NCI-H146 (cell line): ENCODE measurements at places on chromosomes 5 and 9.

DNA sequence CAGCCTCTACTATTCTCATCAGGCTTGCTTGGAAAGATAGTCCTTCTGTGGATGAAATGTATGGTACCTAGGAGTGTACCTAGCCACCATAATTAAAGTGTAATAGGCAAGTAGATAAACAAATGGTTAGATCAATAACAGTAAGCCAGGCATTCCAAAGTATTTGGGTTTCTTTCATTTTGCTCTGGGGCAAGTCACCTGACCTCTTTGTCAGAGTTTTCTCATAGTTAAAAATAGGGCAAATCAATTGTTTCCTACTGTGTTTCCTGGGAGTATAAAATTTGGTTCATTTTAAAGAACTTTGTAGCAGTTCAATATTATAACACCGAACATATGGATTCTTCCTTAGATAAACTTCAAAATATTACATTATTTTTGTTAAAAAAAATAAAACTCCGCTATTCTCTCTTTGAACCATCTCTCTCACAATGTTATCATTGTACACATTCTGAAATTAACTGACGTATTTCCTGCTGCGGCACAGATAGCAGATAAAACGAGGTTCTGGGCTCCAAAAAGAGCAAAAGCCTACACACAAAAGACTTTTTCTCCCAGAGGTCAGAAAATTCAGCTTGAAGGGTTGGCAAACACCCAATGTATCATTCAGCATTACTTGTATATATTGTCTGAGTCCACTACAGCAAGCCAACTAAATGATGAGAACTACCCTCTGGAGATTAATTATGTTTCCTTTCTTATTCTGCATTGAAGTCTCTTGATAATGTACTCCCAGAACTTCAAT lies 267.9 kb downstream of the COX7C start:
- no peak for DNase-seq

DNA sequence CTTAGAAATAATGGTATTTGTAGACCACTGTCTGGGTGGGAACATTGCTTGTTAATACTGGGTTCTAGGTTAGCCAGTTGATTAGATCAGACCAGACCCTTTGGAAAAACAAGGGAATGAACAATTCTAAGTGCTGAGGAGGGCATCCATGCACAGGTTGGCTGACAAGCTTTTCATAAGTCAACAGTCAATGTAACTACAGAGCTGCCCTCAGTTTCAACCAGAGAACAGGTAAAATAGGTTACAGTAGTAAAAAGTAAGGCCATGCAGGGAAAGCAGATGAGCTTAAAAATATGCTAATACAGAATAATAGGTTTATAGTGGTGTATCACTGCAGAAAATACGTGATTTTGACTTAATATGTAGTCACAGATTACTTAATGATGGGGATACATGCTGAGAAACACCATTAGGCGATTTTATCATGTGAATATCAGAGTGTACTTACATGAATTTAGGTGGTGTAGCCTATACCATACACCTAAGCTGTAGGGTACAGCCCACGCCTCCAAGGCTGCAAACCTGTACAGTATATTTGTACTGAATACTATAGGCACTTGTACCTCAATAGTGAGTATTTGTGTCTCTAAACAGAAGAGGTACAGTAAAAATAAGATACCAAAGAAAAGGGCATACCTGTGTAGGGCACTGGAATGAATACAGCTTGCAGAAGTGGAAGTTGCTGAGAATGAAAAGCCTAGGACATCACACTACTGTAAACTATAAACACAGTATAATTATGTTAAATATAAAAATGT lies 6.1 kb upstream of the FGF18 start:
- no peak for DNase-seq

- peak; percentile 67 for DNase-seq
Measured at GRCh38 chr5:104345222-104346016, 782.8 kb upstream of the NUDT12 start.

- DNase-seq: no peak
Measured at GRCh38 chr5:12780536-12780935, 876.3 kb upstream of the CTNND2 start.

- no peak for DNase-seq
Measured at GRCh38 chr5:921456-922435, 29.1 kb downstream of the TRIP13 start.

DNA sequence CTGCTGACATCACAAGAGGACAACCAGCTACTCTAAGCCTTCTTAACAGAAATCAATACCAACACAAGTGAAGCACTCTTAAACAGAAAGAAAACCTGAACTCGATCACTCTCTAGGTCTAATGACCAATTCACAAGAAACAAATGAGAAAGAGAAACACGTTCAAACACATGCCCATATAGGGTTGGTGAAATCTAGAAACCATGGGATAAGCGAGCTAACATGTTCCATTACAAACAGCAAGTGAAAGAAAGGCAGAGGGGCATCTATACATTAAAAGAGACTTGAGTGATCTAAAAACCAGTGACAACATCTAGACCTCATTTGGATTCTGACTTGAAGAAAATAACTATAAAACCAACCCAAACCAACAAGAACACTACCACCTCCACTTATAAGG lies 74.9 kb upstream of the RETREG1 start:
- DNase-seq: no peak

DNA sequence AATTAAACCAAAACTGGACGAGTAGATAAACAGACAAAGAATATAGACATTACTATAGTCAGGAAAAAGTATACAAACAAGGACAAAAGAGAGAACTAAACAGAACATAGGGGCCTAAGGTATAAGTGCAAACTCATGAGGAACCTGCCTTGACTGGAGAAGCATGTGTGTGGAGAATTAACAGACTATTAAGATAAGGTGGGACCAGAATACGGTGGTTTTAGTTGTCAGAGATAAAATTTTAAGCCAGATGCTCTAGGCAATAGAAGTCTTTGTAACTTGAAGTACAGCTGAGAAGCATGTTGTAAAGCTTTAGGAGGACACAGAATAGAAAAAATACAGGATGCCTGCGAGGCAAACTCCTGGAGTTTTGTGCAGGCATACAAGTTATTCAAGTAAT lies 707.1 kb downstream of the PTPRD start:
- DNase-seq: no peak

DNA sequence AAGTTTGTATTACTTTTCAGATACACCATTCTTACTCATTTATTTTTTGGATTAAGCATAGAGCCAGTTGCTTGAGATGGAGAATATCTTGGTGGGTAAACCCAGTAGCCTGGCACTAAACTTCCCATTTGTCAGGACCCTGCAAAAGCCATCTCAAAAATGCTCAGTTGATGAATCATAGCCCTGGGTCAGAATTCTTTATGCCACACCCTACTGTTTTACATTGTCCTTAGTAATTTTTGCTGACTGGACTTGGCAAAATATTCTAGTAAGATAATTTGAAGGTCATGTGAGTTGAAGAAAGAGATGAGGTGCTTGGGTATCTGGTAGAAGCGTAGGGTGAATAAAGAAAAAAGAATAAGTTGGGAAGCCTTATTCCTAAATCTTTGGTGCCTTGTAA lies 50.7 kb downstream of the C7 start:
- no peak for DNase-seq

DNA sequence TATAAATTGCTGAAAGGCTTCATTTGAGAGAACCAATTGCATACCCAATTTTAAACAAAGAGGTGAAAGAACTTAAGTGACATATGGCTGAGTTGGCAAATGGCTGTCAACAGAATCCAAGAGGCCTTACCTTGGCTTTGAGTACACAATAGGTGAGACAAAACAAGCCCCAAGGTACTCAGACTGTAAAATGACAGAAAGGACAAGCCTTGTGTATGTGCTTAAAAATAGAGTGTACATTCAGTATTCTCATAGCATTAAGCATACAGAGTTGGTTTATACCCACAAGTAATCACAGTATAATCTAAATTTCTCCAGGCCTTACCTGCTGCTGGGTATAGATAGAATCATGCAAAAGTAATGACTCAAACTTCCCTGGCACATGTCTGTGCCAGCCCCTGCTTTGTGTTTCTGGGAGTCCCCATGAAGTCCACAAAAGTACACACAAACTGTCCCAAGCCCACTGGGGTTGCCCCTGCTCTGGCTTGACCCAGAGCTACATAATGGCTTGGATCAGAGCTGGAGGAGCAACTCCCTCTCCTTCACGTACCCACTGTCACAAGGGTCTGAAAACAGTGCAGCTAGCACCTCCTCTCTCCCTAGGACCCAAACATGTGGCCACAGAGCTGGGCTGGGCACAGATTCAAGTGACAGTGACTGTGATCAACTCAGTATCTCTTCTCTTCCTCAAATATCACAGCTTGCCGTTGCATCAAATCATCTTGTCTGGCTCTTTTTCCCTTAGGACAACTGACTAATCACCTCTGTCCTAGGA lies 250.8 kb downstream of the ENC1 start:
- DNase-seq: no peak

DNA sequence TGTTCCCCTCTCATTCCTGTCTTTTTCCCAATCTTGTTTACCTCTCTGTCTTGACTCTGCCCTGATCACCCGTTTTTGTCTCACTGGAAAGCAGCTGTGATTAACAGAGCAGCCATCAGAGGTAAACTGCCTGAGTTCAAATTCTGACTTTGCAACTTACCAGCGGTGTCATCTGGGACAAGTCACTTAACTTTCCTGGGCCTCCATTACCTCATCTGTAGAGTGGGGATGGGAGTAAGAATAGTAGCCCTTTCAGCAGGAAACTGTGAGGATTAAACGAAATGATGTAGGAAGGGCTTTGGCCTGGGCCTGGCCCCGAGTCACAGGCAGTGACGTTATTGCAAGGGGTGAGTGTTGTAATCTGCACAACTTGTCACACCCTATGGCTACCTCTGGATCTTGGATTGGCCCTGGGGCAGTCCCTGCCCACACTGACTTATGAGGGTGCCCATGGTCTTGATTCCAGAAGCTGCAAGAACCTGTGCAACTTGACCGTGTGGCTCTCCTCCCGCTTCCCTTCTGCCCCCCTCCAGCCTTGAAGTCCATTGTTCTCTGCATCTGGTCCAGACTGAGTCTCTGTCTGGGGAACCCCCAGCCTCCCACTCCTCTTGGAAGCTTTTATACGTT lies 657 bp upstream of the PCDH12 start:
- DNase-seq: no peak

DNA sequence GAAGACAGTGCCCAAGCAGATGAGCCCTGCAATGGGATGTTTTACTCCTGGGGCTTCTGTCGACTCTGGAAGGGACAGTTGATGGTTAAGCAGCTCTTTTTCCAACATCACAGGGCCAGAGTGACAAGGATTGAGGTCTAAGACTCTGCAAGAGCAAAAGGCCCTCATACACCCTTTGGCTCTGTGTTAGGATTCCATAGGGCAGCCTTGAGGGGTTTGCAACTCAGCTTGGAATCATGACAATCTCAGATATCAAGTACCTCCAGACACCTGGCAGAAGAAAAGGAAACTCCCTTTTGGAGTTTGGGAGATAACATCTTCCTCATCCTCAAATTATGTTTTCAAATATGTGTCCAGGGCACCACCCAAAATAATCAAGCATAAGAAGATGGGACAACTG lies 205.7 kb downstream of the GNA14 start:
- DNase-seq: no peak

DNA sequence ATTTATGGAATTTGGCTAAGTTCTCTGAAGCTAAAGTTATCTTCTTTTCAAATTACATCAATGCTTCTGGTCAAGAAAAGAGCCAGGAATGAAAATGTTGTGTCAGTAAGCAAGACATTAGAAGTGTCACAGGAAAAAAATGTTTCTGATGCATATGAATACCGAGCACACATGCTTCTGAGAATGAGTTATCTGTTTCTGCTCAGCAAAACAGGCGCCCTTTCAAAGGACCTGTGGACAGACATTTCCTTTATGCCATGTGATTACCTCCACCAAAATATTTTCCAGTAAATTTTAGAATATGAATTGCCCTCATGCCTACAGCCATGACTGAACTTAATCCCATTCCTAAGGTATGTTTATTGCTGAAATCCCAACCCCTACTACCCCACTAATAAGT lies 55.4 kb upstream of the RNF180 start:
- no peak for DNase-seq

DNA sequence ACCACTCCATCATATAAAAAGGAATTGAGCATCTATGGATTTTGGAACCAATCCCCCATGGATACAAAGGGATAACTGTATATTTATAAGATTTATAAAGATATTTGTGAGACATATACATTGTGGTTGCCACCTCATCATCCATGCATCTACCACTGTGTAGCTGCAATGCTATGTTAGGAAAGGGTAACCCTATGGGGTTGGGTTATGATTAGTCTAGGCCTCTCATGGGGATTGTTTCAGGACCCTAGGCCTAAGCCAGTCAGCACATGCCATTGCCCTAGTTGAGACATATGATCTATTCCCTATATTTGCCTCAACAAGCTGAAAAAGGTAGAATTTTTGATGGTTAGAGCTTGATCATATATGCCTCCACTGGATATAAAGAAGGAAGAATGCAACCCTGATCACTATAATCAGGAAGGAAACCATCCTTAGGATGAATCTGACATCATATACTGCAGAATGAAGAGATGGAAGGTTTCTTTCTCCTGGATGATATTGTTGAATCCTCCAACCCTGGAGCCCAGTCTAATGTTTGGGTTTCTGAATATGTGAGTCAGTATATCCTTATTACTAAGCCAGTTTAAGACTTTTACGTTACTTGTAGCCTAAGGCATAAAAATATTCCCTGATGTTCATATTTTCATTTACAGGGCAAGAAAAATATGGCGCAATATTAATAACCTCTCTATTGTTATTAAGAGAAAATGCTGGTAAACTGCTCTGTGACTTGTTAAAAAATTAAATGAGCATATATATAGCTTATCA lies 94.2 kb downstream of the ADAMTS19 start:
- no peak for DNase-seq

- DNase-seq: no peak
Measured at GRCh38 chr9:84759300-84759750, 89.8 kb downstream of the NTRK2 start.

- peak; percentile 55 for DNase-seq
Measured at GRCh38 chr5:53027913-53028312, 38.8 kb downstream of the ITGA2 start.

- DNase-seq: no peak
Measured at GRCh38 chr9:92120138-92120537, 4.9 kb upstream of the SPTLC1 start.

GRCh38 chr5:121968910-121969607 lies 7.3 kb downstream of the SRFBP1 start:
- DNase-seq: no peak

DNA sequence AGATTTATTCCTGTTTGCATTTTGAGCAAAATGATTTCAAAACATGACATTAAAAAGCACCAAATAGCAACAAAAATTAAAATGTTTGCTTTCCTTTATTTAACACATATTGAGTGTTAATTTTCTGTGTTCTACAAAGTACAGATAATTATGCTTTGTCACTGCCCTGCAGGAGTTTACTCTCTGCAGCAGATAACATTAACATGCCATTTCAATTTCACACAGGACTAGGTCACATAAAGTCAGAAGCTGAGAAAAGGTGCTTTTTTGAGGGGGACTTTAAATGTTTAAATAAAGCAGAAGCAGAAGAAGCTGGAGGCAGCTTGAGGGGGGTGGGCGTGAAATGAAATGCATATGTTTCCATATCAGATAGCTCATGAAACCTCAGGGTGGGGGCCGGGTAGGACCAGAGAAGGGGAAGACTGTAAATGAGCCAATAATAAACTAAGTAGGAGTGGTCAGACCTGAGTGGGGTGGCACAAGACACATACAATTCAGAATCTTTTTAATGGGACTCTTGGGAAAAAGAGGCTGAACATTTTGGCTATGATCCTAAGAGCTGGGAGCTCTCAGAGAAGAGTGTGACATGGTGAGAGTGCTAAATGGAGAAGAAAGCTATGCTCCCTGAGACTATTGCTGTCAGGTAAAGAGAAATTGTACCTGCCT lies 387.5 kb downstream of the FAM170A start:
- no peak for DNase-seq

- no peak for DNase-seq
Measured at GRCh38 chr5:68711293-68712200, 382.3 kb upstream of the SLC30A5 start.
